Activated naive CD8-positive, alpha-beta T cell treated with anti-CD3 and anti-CD28 coated beads, Interleukin-2, amount 10 ng/mL, durations not matched to agents 7 days and 5 days (primary cell): ENCODE measurements at places on chromosomes 4 and X. TPM values are rescaled to one million over a fixed set of nuclear protein-coding genes. Genes with fewer than 3 reads are reported as not detected.

- no peak for DNase-seq
Observed at GRCh38 chr4:146469022-146469421, 52.7 kb downstream of the SLC10A7 start.

- DNase-seq, result no peak
Observed at GRCh38 chr4:11702886-11703557, 274.3 kb upstream of the HS3ST1 start.

RAB9B gene
- 0.33 TPM for total RNA-seq

DNA sequence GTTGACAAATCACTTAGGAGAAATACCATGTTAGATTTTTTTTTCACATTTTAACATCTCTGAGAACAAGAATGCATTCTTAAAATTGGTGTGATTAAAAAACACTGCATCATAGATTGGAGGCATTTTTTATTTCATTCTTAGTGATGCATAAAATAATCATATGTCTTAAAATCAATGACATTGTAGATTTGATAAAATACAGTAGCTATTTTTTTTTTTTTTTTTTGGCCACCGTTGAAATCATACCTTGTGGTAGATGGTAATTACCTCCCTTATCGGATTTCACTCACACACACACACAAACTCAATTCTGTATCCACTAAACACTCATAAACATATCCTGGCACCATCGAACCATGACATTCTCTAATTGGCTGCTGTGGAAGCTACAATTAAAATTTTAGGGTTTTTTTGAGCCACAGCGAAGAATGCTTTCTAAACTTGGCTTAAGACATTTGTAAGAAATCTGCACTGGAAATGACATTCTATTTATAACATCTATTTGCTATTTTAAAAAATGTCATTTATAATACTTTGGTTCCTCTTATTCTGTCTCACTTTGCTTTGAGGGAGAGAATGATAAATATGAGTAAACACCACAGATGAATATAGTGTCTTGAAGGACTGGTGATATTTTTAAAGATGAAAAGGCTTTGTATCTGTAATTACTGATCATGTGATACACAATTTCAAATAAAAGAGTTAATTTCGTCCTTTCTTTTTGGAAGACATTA, 60.1 kb downstream of the CCSER1 start:
- no peak for DNase-seq

- DNase-seq, result no peak
Observed at GRCh38 chrX:12149670-12150407, 11.6 kb downstream of the FRMPD4 start.
